Stimulated activated CD8-positive, alpha-beta memory T cell treated with anti-CD3 and anti-CD28 coated beads, Interleukin-7, amount 100 ng/mL, for 1 hour (primary cell): ENCODE measurements at places on chromosomes 5 and 9.

GRCh38 chr5:137708796-137709559 lies 26.9 kb downstream of the KLHL3 start:
- DNase-seq = no peak

DNA sequence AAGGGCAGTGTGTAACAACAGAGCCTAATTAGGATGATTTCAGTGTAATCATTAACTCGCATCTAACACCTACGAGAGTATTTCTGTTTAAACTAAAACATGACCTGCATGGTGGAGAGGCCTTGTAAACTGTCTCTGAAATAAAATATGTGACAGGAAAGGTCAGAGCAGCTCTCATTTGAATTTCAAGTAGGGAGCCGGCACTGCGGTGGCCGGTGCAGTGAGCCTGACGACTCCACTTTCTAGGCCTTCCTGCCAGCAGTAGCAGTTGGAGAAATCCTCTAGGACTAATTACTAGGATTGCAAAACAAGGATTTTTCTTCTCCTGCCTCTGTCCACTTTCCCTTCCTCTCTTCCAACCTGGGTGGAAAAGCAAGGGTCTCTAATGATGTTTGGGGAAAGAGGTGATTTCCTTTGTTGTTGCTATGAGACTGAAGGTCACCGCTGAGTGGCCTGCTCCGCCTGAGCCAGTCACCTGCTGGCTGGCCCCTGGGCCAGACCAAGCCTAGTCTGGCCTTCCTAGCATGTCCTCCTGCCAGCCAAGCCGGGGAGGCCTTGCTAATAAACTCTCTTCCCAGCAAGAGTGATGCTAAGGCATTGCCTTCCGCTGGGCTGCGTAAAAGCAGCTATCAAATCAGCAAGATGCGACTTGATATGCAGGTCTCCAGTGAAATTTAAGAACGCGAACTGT lies 245.7 kb downstream of the PSAT1 start:
- DNase-seq = no peak

DNA sequence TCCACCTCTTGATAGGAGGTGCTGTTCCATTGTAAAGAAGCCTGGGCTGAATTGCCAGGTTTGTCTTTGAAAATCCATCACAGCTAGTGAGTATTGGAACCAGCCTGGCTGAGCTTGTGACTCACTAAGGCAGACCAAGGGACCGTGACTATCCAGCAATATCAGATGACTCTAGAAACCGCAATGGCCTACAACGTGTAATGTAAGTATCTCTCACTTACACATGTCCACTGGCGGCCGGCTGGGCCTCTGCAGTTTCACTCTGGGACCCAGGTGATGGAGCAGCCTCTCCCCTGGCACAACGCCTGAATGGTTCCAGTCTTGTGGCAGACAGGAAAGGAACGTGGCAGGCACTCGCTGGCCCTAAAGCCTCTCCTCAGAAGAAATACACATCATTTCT lies 3.1 kb upstream of the HRH2 start:
- no peak for DNase-seq

DNA sequence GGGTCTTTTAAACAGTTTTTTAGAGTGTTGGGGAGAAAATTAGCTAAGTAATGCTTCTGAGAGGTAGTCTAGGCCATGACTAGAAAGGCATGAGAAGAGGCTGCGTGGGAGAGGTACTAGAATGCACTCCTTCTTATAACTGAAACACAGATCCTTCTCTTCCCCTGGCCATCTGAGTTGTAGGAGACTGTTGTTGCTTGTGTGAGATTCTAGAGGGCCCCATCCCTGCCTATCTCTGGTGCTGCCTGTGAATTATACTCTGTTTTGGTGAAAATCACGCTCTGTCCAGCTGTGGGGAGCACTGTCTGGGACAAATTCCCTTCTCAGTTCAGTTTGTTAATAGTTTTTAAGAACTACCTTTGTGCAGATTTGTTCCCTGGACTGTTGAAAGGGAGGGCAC lies 37.5 kb downstream of the MAP1B start:
- no peak for DNase-seq

GRCh38 chr5:38843665-38844064 lies 2.1 kb upstream of the OSMR start:
- no peak for DNase-seq

- DNase-seq = no peak
Observed at GRCh38 chr9:5909976-5910375, 19.3 kb downstream of the MLANA start.

DNA sequence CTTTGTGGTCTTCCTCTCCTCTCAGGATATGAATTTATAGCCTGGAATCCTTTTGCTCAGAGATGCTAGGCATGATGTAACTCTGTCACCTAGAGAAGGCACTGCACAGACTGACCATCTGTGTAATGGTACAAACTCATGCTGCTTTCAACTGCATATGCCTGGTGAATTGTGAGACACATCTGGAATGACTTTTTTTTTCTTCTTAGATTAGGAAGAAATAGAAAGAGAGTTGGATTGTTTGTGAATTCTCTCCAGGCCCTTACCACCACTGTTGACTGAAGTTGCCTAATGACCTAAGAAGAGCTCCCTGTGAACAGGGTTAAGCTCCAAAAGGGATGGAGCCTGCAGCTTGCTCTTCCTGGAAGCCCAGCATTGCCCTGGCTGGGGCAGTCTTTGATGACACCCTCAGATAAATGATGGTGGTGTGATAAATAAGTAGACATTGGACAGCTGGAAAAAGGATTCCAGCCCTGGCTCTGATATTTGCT lies 47.8 kb upstream of the TRIM32 start:
- no peak for DNase-seq

- DNase-seq = no peak
Observed at GRCh38 chr5:36641431-36641830, 35.0 kb downstream of the SLC1A3 start.
